Lung (tissue), 17 donors: ENCODE measurements at places on chromosomes 7 and 10. TPM values are rescaled to one million over a fixed set of nuclear protein-coding genes. Genes with fewer than 3 reads are reported as not detected.
A peak's percentile ranks its signal among the peaks of the same experiment; 100 is the strongest.

The SHOC2 gene
- 74.9 TPM for total RNA-seq

The MXI1 gene
- 20.1 TPM for total RNA-seq

The WDR86 gene
- 2.9 TPM for total RNA-seq

The SRGN gene
- 293 TPM for total RNA-seq

The FGL2 gene
- 21.6 TPM for total RNA-seq

The PCDH15 gene
- total RNA-seq: 16.9 TPM

GRCh38 chr7:94697035-94697974 is 41.4 kb upstream of the SGCE start:
- DNase-seq: peak; percentile 72

DNA sequence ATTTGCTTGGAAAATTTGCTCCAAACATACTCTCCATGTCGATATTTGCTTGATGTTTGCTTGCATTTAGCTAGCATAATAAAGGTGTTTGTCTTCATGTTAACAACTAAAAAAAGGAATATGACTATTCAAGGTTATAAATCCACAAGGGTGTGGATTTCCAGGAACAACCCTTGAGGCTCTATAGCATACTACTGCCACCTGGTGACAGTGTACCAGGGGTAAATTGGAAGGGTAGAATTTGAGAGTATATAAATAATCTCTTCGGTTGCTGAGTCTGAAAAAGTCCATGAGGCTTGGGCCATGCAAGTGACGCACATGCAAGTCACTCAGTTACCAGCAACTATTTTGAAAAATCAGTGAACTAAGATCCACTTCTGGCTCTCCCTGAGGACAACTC is 68.4 kb downstream of the SLIT1 start:
- no peak for DNase-seq

DNA sequence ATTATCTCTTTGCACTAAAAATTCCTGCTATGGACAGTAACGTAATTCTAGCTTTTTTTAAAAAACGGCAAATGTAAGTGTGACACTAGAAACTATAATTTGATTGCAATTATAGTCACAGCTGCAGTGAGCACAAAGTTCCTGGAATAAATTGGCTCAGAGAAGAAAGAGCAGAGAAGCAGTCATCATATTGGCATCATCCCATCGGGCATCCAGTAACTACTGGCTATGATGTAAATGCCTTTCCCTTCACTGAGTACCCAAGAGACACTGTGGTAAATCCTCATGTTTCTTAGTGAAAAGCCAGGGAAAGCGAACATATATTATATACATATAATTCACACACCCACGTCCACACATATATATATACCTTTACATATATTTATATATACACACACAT is 43.6 kb downstream of the PIP4K2A start:
- DNase-seq: no peak

GRCh38 chr7:32221736-32222135 is 151.5 kb upstream of the PDE1C start:
- no peak for DNase-seq

DNA sequence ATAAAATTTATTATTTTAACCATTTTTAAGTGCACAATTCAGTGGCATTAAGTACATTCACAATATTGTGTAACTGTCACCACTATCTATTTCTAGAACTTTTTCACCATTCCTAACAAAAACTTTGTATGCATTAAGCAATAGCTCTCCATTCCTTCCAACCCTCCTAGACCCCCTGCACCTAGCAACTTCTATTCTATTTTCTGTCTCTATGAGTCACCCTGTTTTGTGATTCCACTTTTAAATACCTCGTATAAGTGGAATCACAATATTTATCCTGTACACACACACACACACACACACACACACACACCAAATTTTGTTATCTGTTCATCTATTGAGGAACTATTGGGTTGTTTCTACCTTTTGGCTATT is 89.2 kb downstream of the ARID5B start:
- no peak for DNase-seq

GRCh38 chr10:117694190-117694589 is 151.6 kb downstream of the EMX2 start:
- DNase-seq: no peak

DNA sequence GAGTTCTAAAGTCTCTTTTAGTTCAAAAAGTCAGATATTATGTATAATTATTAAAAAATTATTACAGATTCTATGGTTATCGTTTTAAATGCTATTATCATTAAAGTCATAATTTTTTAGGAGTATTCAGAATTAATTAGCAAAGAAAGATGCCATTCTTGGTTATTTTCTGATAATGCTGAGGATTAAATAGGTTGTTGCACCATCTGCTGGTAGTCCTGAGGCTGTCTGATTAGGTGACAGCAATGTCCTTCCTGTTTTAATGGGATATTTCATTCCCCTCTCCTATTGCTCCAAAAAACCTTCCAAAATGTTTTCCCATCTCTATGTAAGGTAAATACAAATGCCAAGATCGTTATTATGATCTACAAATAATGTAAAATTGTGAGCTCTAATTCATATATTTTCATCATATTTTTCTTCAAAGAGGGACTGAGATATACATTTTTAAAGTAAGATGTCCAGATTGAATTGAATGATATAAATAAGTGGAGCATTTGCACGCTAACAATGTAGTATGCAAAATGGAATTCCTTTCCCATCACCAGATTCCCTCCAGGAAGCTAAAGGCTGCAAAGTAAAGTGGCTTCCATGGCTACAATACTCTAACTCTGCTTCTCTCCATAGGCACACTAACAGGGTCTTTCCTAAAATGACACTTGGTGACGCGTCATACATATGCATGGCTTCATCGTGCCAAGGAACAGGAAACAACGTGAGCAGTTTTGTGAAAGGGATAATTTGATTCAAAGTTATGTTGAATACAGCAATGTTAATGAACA is 58.8 kb upstream of the AKR1E2 start:
- no peak for DNase-seq

DNA sequence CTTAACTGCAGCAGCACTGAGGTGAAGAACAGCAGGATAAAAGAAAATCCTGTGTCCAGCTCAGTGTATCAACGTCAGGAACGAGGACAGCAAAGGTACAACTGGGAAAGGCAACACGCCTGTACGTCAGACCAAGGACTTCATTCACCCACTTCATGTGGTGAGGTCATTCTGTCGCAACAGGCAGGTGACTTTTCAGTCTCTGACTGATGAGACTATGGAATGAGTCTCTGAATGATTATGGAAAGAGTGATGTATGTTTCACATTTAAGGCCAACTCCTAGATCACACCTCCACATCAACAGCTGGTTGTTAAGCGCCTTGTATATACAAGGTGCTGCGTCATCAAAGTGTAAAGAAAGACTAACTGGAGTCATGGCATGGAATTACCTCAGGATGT is 297.6 kb upstream of the SP8 start:
- no peak for DNase-seq
